ENCODE measurements at places on chromosomes 11 and 22. TPM values are rescaled to one million over a fixed set of nuclear protein-coding genes. Genes with fewer than 3 reads are reported as not detected.
A peak's percentile ranks its signal among the peaks of the same experiment; 100 is the strongest.

GRCh38 chr22:28030473-28030872 is 111.4 kb upstream of the PITPNB start:
- DNase-seq = no peak

DNA sequence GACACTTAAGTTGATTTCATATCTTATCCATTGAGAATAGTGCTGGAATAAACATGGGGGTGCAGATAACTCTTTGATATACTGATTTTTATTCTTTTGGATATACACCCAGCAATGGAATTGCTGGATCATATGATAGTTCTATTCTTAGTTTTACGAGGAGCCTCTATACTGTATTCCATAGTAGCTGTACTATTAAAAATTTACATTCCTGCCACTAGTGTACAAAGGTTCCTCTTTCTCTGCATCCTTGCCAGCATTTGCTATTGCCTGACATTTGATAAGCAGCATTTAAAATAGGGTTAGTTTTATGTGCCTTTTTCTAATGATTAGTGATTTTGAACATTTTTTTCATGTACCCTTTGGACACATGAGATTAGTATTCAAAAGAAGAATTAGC is 554.2 kb downstream of the JRKL start:
- no peak for DNase-seq

The KDM4F gene
- not detected for total RNA-seq

GRCh38 chr11:47318166-47318565 is 34.3 kb downstream of the MYBPC3 start:
- DNase-seq = no peak

- no peak for DNase-seq
These were observed 99.6 kb downstream of the FAM168A start for GRCh38 chr11:73498343-73498742.

DNA sequence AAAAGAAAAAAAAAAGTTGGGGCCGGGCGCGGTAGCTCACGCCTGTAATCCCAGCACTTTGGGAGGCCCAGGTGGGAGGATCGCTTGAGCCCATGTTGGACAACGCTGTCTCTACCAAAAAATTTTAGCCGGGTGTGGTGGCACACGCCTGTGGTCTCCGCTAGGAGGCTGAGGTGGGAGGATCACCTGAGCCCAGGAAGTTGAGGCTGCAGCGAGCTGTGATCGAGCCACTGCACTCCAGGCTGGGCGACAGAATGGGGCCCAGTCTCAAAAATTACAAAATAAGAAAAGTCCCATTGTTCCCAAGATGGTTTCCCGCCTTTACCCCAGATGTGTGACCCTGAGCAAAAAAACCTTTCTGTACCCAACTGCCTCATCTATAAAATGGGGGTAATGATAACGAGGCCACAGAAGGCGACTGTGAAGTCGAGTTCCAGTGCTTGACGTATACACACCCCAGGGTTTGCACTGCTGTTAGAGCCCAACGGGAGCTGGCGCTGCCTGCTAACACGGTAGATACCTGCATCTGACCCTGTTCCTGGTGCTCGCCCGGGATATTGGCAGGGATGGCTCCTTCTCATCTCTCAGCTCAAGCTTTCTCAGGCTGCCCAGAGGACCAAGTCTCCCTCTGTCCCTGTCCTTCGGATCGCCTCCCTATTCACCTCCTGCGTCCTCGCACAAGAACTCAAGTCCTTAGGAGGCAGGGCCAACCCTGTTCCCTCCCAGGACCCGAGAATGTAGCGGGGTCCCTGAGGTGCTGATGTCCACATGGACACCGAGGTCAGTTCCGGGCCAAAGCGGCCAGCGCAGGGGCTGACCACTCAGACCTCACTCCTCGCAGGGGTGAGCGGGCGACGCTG is 1.1 kb upstream of the RPLP2 start:
- DNase-seq = no peak

GRCh38 chr11:81197396-81197795 is 1536.3 kb downstream of the FAM181B start:
- no peak for DNase-seq

DNA sequence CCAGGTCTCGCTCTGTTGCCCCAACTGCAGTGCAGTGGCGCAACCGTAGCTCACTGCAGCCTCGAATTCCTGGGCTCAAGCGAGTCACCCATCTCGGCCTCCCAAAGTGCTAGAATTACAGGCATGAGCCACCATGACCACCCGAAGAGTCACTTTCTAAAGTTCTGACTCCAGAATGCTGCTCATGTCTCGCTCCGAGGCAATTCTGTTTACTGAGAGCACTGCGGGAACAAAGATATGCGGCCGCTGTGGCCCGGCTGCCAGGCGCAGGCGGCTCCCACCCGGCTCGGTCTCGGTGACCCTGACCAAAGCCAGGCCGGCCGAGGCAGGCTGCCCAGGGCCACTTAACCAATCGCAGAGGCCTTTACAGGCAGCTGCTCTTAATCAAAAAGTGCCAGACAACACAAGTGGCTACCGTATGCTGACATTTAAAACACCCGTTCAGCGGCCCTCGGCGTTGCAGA is 78.7 kb downstream of the PHF21B start:
- DNase-seq = peak; percentile 13

DNA sequence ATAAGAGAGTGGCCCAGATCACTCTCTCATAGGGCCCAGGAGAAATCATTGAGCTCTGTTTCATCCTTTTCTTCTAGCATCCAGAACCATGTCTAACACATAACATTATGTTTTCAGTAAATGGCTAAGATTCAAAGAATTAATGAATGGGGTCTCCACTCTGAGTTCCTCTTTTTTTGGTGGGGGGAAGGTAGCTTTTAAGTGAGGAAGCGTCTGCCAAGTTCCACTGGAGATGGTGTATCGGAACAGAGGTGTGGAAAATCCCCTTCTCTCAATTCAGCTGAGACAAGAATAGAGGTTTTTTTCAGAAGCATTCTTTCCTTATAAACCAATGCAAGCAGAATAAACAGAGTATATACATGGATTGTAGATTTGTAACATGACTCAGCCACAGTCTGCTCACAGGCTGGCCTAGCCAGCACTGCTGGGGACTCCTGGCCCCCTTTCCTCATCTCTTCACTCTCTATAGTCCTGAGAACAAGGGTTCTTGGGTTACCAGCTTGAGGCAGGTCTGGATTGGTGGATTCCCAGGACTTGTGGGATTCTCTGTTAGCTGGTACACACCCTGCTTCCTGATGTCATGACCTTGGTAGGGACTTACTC is 97.2 kb downstream of the TRAF6 start:
- DNase-seq = no peak

GRCh38 chr11:1302041-1302460 is 7.4 kb downstream of the TOLLIP start:
- DNase-seq = no peak

GRCh38 chr22:38032681-38033521 is 24.3 kb upstream of the PICK1 start:
- DNase-seq = no peak

DNA sequence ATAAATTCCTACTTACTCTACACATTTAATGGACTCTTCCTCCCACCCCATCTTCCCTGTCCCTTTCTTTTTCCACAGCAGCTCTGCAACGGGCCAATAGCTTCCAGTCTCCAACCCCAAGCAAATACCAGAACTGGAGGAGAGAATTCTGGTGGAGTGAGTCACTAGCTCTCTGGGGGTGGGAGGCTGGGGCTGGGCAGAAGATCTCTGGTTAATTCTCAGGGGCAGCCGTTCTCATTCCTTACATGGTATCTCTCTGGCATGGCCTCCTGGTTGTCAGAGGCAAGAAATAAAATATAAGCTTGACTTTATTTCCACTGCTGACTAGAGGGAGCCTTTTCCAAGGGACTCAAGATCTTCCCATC is 90.4 kb upstream of the PARVA start:
- no peak for DNase-seq

The NTM gene
- total RNA-seq = 1.0 TPM

DNA sequence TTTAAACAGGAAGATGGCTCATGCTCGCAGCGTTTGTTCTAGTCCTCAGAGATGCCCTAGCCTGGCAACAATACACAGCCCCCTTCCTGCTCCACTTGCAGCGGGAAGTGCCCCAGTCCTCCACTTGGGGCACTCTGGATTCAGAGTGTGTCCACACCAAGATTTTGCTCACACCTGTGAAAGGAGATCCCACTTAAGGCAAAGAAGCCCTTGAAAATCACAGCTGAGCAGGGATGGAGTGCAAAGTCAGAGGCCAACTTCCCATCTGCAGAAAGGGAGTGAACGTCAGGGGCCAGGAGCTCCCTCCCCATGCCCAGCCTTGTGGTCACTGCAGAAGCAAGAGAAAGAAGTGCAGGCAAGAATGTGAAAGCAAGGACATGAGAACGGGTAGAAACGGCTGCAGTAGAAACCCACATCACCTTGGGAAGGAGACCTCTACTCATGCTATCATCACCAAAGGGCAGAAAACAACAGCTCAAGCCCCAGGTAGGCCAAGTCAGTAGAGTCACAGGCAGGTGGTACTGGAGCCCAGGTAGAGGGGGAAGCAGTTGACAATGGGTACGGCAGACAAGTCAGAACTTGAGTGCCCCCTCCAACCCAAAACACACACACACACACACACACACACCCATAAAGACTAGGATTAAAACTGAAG is 157.4 kb downstream of the BUD13 start:
- no peak for DNase-seq

The EFCAB6 gene
- total RNA-seq = 1.1 TPM

DNA sequence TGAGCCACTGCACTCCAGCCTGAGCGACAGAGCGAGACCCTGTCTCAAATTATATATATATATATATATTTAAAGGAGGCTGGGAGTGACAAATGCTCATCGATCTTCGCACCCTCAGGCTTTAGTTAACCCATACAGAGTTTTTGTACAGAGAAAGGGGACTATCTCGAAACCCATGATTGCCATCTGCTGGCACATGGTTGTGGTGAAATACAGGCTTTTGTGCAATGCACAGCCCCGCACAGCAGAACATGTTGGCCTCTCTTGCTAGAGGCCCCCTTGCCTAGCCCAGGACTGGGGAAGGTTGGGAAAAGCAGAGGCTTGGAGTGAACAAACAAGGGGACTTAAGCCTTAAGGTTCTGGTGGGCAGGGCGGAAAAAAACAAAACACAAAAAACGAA is 3.6 kb downstream of the MYBPC3 start:
- DNase-seq = no peak

- DNase-seq = no peak
These were observed 749.8 kb upstream of the ARHGAP42 start for GRCh38 chr11:99937330-99937729.

GRCh38 chr11:108875134-108875533 is 210.3 kb downstream of the DDX10 start:
- DNase-seq = no peak

GRCh38 chr11:102449651-102450570 is 2.7 kb downstream of the TMEM123 start:
- DNase-seq = no peak

DNA sequence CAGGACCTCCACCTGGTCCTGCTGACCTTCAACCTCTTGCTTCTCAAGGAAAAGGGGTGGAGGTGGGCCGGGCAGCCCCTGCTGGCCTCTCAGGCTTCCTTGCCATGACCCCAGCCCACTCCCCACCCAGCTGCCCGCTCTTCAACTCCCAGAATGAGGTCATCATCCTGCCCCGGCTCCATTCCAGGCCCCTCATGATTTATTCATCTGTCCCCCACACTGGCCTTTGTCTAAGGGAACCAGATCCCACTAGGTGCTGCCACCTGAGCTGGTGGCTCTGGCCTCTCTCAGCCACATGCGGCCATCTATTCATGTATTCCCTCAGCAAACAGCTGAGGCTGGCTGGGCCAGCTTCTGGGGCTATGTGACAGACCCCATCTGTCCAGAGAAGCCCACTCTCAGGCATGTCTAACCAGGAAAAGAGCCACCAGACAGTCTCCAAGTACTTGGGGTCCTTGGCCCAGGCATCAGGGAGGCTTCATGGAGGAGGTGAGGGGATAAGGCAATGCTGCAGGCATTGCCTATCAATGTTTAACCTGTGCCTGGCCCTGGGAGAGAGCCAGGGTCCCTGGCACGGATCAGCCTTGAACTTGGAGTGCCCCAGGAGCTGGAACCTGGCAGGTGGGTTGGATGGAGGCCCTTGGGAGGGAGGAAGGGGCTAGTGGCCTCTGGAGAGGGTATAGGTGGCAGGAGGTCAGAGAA is 2.2 kb upstream of the CABP2 start:
- no peak for DNase-seq

DNA sequence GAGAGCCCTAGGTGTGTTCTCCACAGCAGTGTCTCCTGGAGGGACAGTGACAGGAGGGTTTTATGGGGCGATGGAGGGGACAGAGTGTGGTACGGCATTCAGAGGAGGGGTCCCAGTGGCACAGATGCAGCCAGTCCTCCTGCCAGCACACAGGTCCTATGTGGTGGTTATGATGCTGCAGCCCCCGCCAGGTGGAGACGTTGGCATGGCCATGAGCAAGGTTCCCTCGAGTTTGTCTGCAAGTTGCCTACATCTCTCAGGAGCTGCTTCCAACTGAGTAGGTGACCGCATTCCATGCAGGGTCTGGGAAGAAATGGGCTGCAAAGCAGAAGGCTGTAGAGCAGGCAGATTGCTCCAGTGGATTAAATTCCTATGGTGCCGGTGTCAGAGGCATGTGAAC is 646.0 kb downstream of the TBC1D22A start:
- DNase-seq = no peak

- DNase-seq = no peak
These were observed 66.5 kb upstream of the CLDN5 start for GRCh38 chr22:19590696-19591095.

Measured in left colon (tissue), 2 donors.